Natural killer cell (primary cell): ENCODE measurements at places on chromosomes 6 and 20.

GRCh38 chr6:56570413-56571359 lies 72.0 kb downstream of the DST start:
- peak; percentile 33 for DNase-seq

DNA sequence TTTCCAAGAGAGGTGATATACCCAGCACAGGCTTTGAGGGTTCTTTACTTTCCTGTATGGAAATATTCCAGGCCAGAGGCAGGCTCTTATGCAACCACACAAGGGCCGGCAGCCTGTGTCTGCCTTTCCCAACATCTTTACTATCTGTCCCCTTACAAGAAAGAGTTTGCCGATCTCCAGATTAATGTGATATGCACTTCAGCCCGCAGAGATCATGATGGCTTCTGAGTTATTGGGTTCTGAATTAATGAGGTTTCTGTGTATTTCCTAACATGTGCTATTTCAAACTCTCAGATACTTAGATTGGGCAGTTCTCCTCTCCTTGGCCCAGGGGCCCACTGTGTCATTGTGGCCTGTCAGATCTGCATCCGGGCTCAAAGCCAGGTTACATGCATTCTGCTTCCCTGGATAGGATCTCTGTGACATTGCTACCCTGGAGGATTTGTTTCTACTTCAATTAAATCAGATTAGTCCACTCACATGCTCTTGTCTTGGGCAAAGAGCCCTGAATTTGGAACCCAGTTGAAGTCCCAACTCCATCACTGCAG lies 56.6 kb downstream of the TGM2 start:
- DNase-seq = no peak

GRCh38 chr6:81727876-81728517 lies 24.5 kb downstream of the TENT5A start:
- no peak for DNase-seq

- no peak for DNase-seq
Observed at GRCh38 chr20:6641012-6641411, 126.5 kb upstream of the BMP2 start.

GRCh38 chr20:48106428-48106827 lies 321.1 kb upstream of the SULF2 start:
- no peak for DNase-seq
